ENCODE measurements at places on chromosomes 7 and 10.

DNA sequence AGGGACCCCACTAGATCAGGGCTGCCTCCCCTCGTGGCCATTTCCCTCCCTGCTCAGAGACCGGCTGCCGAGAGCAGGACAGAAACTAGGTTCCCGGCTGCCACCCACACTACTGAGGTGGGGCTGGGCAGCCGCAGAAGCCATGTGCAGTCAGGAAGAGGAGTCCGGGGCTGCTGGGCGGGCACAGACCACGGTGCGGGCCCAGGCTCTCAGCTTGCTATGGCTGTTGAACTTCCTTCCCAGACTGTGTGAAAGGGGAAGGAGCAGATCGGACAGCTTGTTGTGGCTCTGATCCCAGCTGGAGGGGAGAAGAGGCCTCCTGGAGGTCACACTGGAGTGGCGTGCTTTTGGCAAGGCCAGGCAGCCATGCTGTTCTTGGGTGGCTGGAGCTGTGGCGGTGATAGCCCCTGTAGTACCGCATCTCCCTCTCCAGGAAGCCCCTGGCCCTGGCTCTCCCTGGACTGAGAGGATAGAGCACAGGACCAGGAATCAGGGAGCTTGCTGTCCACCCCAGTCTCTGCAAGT lies 56.8 kb downstream of the HK1 start:
- no peak for DNase-seq

DNA sequence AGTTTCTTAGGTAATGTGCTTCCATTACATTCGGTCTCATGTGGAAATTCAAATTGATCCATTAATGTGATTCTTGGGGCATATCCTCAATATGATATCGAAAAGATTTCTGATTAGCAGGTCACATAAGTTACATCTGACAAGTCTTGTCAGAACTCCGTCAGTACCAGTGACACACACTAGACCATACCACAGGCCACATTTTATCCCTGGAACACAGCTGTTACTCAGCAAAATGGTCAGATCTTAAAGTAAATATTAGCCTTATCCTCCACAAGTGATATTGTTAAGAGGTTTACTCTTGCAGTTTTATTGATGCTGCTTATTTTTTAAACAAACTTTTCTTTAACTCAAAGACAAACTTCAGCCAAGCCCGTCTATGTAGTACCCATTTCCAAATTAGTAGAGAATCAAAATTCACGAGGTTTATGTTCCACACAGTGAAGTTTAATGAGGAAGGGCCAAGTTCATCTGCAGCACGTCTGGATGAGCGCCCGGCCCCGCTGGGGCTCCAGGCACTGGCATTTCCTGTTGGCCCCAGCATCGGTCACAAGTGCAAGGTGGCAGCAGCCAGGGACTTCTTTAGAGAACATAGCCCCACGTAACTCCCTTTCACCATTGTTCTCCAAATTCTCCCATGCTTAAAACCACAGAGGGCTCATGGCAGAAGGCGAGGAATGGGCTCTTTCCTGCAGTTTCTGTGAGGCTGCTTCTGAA lies 132.2 kb downstream of the VIPR2 start:
- no peak for DNase-seq

- no peak for DNase-seq
Measured at GRCh38 chr7:50826371-50827172, 43.9 kb upstream of the GRB10 start.

- DNase-seq: no peak
Measured at GRCh38 chr10:58280477-58280876, 11.5 kb downstream of the CISD1 start.

GRCh38 chr7:151859111-151859947 lies 17.6 kb downstream of the PRKAG2 start:
- no peak for DNase-seq

All from D721Med (cell line).